ENCODE measurements at places on chromosomes 7 and 10.

DNA sequence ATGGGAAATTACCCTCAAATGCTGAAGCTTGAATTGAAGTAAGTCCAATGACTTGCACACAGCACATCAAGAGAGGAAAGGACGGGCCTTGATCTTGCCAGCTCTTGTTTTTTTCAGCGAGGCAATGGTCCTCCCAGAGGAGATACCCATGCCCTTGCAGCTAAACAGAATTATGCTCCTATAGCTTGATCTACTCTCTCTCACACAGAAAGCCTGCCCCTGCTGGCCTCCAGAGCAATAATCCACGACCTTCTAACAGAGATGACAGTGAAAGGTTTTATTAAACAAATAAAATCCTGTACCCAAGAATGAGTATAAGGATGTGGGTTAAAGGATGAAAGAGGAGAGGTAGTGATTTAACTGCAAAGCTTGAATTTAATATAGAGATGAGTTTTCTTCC lies 268.0 kb downstream of the ADRA2A start:
- DNase-seq = no peak

DNA sequence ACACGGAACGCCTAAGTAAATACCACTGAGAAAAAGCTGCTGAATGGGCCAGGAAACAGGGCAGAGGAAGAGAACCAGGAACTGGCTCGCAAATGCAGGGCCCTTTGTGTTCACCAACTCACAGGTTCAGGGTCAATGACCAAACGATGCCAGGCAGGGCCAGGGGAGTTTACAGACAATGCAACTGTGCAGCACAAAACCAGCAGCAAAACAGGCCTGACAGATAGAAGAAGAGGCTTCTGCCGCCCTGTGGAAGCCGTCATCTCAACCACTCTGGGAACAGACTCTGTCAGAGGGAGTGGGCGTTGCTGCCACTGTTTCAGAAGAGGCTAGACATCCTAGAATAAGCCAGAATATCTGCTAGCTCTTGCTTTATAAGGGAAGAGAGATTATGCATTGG lies 117.9 kb downstream of the KMT2E start:
- no peak for DNase-seq

GRCh38 chr10:7410301-7410861 lies 453 bp downstream of the SFMBT2 start:
- DNase-seq = no peak

DNA sequence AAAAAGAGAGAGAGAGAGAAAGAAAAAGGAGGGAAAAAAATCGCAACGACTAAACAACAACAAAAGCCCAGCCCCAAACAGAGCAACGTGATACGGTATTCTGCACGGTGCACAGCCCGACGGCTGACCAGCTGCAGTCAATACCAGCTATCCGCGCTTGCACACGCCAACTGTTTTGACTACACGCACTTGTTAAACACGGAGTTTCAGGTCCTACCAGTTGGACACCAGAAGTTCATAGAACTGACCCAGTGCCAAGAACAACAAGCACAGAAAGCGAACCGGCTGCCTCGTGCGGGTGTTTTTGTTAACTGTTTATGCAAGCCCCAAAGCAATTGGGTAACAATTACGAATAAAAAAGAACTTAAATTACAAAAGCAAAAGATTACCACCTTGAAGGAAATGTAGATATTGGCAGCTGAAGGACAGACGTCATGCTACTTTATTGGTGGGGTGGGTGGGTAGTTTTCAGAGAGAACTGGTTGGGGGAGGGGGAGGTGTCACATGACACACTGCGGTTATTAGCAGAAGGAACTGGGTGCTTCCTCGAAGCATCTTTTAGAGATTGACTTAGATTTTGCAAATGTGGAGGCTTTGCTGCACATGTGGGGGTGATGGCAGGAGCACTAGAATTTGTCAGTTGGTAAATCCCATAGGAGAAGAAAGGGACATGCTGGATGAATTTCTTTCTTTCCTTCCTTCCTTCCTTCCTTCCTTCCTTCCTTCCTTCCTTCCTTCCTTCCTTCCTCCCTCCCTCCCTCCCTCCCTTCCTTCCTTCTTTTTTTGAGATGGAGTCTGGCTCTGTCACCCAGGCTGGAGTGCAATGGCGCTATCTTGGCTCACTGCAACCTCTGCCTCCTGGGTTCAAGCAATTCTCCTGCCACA lies 110.6 kb upstream of the EFCAB10 start:
- peak; percentile 52 for DNase-seq

GRCh38 chr10:129800796-129801340 lies 163.2 kb downstream of the EBF3 start:
- DNase-seq = no peak

- DNase-seq = no peak
Observed at GRCh38 chr7:80725181-80725611, 86.8 kb downstream of the CD36 start.

DNA sequence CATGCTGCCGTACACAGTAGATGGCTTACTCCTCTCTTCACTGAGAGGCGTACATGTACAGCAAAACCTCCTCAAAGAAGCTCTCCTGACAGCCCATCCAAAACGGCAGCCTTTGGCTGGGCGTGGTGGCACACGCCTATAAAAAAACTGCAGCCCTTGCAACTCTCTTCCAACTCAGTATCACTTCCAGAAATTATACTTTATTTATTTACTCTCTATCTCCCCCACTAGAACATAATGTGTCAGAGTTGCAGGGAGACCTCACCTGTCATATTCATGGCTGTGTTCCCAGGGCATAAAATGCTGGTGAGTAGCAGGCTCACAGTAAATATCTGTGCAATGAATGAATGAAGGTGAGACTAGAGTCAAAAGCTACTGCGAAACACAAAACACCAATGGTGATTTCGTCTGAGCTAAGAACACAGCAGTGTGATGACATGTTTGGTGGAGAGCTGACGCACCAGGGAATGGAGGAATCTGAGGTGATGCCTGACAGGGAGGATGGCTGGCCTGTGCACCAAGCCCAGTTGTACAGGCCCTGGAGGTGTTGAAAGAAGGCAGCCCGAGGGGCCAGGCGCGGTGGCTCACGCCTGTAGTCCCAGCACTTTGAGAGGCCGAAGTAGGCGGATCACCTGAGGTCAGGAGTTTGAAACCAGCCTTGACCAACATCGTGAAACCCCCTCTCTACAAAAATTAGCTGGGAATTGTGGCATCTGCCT lies 55.3 kb downstream of the COBL start:
- no peak for DNase-seq

DNA sequence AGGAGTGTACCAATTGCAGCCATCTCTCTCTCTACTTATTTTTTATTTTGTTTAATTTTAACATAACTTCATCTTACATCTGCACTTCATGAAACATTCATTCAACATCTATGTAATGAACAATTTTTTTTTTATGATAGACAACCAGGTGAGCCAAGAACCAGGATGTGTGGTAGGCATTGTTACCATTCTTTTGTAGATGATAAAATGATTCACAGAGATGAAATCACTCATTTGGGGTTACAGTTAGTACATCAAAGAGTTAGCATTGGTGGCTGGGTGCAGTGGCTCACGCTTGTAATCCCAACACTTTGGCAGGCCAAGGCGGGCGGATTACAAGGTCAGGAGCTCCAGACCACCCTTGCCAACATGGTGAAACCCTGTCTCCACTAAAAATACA lies 127.8 kb downstream of the HDAC9 start:
- no peak for DNase-seq

Measured in left renal cortex interstitium (tissue), 4 donors.